ENCODE measurements at places on chromosomes 3 and 15.

- DNase-seq: peak; percentile 66
- no peak overlapping the region for H3K4me3 ChIP-seq
- no peaks in the 10 kb centered on the region for H3K36me3 ChIP-seq
- H3K27me3 ChIP-seq: no peaks in the 10 kb centered on the region
- H3K4me1 ChIP-seq: no peaks in the 10 kb centered on the region
- peak overlapping the region; percentile 87 for H3K27ac ChIP-seq
These were observed 34.1 kb downstream of the ZNF710 start for GRCh38 chr15:90035095-90035839.

DNA sequence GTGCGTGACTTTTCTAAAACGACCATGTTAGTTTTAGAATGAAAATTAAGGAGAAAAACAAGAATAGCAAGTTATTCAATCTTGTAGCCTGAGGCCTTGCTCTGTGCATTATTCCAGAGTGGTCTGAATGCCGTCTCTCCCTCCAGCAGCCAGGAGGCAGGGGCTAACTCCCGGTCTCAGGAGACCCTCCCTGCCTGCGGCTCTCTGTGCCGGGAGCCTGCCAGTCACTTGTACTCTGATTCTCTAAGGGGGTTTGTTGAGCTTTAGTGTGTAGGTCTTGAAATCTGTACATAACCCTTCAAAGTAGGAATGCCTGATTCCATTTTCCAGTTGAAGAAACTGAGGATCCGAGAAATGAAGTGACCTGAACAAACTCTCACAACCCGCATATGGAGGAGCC is 97.3 kb downstream of the ARNT2 start:
- no peaks in the 10 kb centered on the region for H3K27me3 ChIP-seq
- no peaks in the 10 kb centered on the region for H3K36me3 ChIP-seq
- no peaks in the 10 kb centered on the region for H3K4me1 ChIP-seq
- no peak for DNase-seq
- no peak overlapping the region for H3K4me3 ChIP-seq

- peak overlapping the region; percentile 94 for H3K27ac ChIP-seq
- H3K36me3 ChIP-seq: no peaks in the 10 kb centered on the region
- no peaks in the 10 kb centered on the region for H3K4me1 ChIP-seq
- H3K27me3 ChIP-seq: no peaks in the 10 kb centered on the region
These were observed 1.9 kb downstream of the LRIG1 start for GRCh38 chr3:66498687-66499621.

DNA sequence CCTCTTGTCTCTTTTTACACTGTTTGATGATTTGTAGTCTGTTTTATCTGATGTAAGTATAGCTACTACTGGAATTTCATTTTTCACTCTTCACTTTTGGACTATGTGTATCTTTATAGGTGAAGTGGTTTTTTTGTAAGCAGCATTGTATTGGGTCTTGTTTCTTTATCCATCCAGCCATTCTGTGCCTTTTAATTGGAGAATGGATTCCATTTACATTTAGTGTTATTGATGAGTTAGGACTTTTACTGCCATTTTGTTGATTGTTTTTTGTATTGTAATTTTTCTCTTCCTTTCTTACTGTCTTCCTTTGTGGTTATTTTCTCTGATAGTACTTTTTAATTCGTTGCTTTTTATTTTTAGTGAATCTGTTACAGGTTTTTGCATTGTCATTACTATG is 54.5 kb downstream of the RNF13 start:
- no peaks in the 10 kb centered on the region for H3K4me1 ChIP-seq
- H3K36me3 ChIP-seq: no peaks in the 10 kb centered on the region
- H3K27ac ChIP-seq: no peak overlapping the region
- H3K4me3 ChIP-seq: no peak overlapping the region
- no peak for DNase-seq

DNA sequence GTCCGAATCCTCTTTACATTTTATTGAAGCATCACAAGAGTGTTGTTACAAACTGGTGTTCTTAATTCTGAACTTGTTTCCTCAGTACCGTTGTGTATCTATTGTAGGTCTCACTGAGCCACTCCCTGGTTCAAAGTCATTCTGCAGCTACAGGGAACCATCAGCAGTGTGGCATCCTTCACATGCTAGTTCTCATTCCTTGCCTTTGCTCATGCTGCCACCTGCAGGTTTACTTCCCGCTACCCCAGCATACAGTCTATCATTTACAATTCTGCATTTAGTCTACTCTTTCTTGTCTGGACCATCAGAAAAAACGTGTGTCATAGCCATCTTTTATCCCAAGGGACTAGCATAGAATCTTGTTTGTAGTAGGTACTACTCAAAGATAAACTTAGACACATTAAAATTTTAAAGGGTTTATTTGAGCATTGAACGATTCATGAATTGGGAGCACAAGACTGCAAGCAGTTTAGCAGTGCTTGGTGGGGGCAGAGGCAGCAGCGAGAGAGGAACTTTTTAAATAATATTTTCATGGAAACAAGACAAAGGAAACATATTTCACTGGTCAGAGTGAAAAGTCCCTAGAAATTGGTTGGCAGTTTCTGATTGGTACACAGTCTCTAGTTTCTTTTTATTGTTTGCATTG is 402.1 kb downstream of the CADM2 start:
- H3K27me3 ChIP-seq: no peaks in the 10 kb centered on the region
- peak; percentile 31 for DNase-seq
- H3K4me3 ChIP-seq: no peak overlapping the region

DNA sequence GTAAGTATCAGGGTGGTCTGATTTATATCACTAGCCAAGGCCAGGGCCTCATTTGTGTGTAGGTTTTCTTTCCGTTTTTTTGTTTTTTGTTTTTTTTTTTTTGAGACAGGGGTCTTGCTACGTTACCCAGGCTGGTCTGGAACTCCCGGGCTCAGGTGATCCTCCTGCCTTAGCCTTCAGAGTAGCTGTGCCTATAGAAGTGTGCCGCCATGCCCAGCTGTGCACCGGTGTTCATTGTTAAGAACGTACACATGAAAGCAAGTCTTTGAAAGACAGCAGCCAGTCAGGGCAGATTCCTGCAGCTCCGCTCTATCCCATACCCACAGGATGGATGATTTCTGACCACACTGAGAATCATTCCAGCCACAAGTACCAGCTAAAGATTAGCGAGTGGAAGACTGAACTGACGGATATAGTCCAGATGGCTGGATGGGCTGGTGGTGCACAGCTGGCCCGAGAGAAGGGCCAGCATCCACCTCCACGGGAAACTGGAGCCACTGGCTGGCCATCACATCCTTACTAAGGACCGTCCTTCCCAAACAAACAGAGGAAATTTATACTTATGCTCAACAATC is 95.4 kb downstream of the PCSK6 start:
- no peaks in the 10 kb centered on the region for H3K27me3 ChIP-seq
- no peak overlapping the region for H3K27ac ChIP-seq
- no peak for DNase-seq
- no peaks in the 10 kb centered on the region for H3K36me3 ChIP-seq
- H3K4me3 ChIP-seq: no peak overlapping the region

DNA sequence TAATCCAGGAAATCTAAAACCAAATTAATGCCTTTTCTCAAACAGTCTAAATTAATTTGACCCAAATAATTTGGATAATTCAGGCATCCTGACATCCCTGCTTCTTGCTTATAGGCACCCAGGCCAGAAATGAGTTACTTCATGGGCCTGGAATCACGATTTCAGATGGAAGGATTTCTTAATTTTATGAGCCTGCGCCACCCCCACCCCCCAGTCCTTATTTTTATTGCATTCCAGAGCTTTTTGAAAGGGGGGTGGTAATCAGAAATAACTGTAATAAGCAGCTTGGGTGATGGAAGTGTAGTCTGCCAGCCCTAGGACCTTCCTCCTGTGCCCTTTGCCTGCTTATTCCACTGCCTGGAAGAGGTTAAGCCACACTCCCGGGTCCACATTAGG is 1.3 kb downstream of the AP2M1 start:
- DNase-seq: no peak
- H3K4me1 ChIP-seq: no peaks in the 10 kb centered on the region
- peak overlapping the region; percentile 74 for H3K4me3 ChIP-seq
- H3K36me3 ChIP-seq: peaks cover 50% of the 10 kb centered on the region
